ENCODE measurements at places on chromosomes 3 and 15.

- DNase-seq: no peak
These were observed 33.4 kb downstream of the MUC20 start for GRCh38 chr3:195754141-195754540.

- no peak for DNase-seq
These were observed 1.2 kb downstream of the GNAI2 start for GRCh38 chr3:50237133-50237651.

GRCh38 chr3:56894881-56895431, 93.2 kb upstream of the ARHGEF3 start:
- no peak for DNase-seq

DNA sequence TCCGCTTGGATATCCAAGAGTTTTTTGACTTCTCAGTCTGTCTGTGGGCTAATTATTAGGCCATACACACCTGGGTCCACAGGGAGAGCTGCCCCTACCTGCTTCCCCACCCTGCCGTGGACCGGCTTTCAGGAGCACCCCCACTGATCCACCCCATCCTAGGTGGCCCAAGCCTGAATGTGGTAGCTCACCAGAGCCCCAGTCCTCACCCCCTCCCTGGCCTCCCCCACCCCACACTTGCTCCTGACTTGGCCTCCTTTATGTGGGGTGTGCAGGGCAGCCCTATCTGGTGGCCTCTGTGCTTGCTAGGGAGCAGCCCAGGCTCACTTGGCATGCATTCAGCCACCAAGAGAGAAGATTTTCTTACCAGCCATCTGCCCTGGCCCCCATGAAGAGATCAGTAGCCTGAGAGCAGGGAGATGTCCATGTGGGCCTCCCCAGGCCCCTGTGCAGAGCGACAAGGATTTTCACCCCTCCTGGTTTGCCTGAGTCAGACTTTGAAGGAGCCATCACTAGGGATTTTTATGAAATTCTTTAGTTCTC, 11.2 kb downstream of the LRRK1 start:
- no peak for DNase-seq

- DNase-seq: peak; percentile 10
These were observed 499 bp downstream of the RABL3 start for GRCh38 chr3:120741837-120742197.

- no peak for DNase-seq
These were observed 60.2 kb upstream of the TSEN2 start for GRCh38 chr3:12423918-12424630.

GRCh38 chr3:30790150-30790549, 104.3 kb downstream of the GADL1 start:
- DNase-seq: no peak

GRCh38 chr15:68781766-68782588, 38.7 kb downstream of the ANP32A start:
- DNase-seq: no peak

DNA sequence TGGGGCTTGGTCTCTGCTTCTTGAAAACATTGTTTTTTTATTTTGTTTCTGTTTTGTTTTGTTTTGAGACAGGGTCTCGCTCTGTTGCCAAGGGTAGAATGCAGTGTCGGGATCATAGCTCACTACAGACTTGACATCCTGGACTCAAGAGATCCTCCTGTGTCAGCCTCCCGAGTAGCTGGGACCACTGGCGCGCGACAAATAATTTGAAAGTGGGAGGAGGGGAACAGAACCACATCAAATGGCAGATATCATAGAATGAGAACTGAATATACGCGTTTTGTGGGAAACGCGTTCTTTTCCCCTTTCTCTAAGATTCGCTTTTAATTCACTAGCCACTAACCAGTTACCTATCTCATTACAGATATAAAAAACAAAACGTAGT, 641 bp upstream of the VPS13C start:
- no peak for DNase-seq

DNA sequence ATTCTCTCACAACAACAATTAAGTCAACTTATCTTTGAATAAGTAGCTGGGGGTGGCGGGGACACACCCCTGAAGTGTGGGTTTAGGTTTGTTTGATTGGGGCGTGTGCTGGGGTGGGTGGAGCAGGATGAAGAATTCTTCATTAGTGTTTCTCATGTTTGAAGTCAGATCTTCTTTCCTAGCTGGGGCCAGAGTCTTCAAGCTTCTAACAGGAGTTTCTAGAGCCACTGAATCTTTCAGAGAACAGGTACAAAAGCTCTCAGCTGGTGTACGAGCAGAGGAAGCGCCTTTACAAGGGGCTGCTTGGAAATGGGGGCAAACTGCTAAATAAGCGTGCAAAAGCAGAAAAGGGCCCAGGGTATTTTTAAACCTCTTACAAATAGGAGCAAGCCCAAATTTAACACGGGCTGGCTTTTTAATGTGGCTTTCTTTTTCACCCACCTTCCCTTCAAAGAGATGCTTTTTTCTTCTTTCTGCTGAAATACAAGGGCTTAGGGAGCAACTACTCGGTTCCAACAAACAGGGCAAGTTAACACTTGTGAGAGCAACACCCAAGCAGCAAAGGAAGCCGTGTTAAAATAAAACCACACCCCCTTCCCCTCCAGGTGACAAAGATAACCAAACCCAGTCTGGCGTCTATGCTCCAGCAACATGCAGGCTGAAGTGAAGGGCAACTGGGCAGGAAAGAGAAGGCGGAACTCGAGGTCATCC, 86.9 kb upstream of the RASGRP1 start:
- DNase-seq: no peak

GRCh38 chr3:51099794-51100535, 285.1 kb upstream of the MANF start:
- DNase-seq: peak; percentile 72

DNA sequence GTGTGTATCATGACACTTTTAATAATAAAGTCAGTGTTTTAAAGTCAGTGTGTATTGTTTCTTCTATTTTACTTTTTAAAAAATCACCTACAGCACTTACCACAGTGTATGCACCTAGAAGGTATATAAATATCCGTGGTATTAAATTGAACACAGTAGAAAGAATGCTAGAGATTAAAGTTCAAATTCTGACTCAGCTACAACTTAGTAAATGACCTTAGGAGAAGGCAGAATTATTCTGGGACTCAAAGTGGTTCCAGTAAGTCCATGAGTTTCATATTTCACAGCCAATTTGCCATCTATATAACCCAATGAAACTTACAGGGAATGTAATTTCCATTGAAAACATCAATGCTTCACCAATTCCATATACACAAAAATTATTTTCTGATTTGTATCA, 52.7 kb upstream of the MAP4 start:
- no peak for DNase-seq

GRCh38 chr15:60590935-60591495, 112.1 kb upstream of the ICE2 start:
- DNase-seq: peak; percentile 43

- DNase-seq: no peak
These were observed 3.9 kb upstream of the MAP1A start for GRCh38 chr15:43513550-43513949.

DNA sequence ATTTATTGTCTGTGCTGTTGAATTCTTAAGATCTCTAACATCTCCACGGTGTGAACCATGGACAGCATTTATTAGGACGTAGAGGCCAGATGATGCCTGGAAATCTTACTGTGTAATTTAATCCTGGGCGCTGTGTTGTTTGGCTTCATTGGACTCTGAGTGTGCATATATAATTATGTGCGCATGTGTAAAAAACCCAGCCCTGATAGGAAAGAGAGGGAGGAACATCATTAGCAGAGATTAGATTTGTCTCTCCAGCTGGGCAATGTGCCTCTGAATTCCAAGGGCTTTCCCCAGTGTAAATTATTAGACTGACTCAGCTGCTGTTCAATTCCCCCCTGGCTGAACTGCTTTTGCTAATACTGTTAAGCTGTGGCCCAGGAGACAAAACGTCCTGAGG, 39.6 kb downstream of the MAP3K13 start:
- no peak for DNase-seq

GRCh38 chr3:175274056-175274455, 414.9 kb downstream of the NAALADL2 start:
- DNase-seq: no peak

GRCh38 chr3:16513141-16514020, at the start of gene RFTN1:
Gene RFTN1 (minus strand): TSS chr3:16513699. CDS start chr3:16493869, 19,830 bp downstream.
- peak; percentile 76 for DNase-seq

DNA sequence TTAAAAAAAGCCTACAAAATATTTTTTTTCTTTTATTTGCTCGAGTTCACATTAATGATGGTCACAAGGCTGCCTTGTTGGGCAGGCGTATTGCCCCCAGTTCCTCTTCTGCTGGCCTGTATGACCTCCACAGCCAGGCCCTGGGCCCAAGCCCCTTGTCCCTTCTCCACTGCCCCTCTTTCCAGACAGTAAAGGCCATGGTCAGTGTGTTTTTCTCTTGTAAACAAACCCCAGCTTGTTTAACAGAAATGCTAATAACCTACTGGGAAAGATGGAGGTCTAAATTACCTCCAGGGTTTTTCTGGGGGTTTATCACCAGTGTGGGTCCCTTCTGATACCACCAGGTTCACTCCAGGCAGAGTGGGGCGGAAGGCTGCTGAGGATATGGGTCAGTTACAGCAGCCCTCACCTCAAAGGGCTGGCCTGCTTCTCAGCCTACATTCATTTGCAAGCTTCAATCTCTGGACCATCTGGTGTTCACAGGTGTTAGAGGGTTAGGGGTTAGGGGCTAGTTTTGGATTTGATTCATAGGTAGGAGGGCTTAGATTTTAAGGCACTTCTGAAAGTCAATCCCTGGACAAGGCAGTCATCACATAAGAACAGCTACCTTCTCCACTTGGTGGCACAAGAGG, 2.0 kb upstream of the MANF start:
- no peak for DNase-seq

DNA sequence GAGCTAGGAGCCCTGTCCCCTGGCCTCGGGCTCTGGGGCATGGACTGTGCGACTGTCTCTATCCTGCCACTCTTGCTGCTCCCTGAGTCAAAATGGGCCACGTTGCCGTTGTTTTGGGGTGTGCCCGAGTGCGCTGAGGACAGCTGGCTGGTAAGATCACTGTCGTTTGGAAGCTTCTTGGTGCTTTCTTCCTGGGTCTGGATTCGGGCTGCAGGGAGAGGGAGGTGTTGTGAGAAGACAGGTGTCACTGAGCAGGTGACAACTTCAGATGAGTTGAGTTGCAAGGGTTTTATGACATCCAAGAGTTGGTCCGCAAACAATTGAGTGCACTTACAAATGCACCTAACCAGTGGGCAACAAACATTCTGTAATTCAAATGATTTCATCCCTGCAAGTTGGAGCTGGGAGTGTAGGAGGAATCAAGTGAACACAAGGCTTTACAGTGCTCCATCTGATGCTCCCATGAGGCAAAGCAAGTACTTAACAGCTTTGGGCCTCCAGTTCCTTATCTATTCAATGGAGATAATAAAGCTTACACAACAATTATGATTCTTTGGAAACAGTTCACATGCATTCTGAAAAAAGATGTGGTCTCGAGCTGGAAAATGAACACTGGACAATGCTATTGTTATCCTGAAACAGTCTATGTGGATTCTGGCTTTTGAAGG, 11.0 kb upstream of the STARD5 start:
- DNase-seq: no peak

DNA sequence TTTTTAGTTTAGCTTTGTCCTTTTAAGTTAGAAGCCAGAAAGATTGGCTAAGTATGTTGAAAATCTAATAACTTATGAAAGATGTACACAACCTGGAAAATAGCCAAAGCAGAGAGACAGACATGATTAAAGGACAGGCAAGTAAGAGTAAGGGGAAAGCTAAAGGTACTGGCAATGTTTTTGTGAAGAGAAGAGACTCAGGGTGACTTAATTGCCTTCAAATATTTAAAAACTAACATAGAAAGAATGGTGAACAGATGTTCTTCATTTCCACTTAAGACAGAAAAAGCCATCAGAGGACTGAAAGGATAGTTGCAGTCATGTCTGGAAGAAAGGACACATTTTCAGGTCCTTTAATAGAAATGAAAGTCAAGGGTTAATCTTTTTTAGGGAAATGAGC, 68.8 kb downstream of the ZNF385D start:
- DNase-seq: no peak

DNA sequence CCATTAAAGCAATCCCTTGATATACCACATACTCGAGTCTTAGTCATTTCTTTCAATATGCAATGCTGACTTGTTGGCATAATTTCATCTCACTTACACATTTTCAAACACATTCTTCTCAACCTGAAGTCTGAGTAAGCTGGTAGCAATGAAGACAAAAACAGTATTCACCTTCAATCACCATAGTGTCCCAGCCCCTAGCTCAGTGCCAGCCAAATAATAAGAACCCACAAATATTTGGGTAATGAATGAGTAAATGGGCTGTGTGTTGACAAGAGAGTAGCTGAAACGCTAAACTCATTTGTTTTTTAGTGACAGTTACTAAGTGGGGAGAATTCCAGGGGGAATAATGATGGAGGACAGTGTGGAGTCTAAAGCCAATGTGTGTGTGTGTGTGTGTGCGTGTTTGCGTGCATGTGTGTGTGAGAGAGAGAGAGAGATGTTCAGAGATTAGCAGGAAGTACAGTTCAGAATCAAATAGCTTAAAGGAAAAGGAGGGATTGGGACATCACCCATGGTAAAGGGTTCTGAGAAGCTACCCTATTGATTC, 165.7 kb downstream of the GAP43 start:
- no peak for DNase-seq

DNA sequence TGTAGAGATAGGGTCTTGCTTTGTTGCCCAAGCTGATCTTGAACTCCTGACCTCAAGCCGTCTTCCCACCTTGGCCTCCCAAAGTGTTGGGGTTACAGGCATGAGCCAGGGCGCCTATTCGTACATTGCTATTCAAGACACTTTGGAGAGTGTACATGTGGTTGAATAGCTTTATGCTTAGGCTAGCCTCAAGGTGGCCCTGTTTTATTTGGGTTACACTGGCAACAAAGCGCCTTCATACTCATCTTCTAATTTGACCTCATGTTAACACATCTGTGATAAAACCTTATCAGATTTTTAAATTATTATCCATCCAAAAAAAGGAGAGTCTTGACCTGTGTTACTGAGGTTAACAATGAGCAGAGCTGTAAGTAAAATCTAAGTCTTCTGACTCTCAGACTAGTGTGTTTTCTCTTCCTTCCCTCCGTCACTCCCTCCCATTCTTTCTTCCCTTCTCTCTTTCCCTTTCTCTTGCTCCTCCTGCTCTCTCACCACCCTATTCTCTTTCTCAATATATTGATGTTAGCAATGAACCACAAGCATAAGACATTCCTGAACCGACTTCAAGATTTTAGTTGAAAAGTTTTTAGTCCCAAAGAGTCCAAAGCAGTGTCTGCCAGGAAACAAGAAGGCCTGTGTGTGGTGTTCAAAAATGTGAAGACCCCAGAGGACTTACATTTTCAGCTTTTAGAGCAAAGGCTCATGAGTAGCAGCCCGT, 603.7 kb upstream of the CFAP20DC start:
- DNase-seq: no peak

GRCh38 chr15:22939652-22940061, 40.5 kb downstream of the CYFIP1 start:
- DNase-seq: no peak

- DNase-seq: no peak
These were observed 113.8 kb upstream of the CCDC54 start for GRCh38 chr3:107263269-107264021.

DNA sequence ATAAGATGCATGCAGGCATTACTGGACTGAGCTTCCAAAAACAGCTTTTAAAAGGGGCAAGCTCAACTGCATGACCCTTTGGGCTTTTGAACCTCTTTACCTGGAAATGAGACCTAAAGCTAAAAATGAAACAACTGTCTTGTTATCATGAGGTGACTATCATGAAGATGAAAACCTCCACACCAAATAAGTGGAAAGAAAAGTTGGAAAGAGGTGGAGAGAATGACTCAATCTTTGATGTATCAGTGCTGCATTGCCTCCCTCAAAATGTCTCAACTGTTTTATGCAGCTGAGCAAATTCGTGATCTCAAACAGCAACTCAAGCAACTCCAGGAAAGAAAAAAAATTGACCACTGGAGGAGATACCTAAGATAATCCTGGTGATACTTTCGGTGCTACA, 307.1 kb downstream of the KBTBD8 start:
- DNase-seq: no peak
